ENCODE measurements at places on chromosomes 1 and 21.

GRCh38 chr1:171566467-171566866 is 55.6 kb upstream of the MYOCOS start:
- DNase-seq: no peak

GRCh38 chr1:50481142-50481736 is 58.0 kb upstream of the DMRTA2 start:
- DNase-seq: no peak

GRCh38 chr1:58941471-58942289 is 157.8 kb upstream of the JUN start:
- no peak for DNase-seq

- DNase-seq: no peak
Measured at GRCh38 chr21:38488640-38489270, 9.5 kb downstream of the ERG start.

DNA sequence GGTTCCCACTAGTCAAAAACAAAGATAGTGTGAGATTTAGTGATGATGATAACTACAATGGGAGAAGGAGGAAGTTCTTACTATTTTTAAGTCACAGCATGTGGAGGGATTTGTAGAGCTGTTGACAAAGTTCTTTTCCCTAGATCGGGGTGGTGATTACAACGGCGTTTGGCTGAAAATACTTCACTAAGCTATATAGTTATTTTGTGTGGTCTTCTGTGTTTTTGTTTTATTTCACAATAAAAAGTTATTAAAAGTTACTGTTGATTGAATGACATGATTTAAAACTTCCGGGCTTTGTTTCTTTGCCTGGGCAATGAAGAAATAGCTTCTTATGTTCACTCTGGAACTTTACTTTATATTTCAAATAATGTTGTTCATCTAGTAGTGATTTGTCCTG is 47.3 kb upstream of the SSX2IP start:
- DNase-seq: no peak

DNA sequence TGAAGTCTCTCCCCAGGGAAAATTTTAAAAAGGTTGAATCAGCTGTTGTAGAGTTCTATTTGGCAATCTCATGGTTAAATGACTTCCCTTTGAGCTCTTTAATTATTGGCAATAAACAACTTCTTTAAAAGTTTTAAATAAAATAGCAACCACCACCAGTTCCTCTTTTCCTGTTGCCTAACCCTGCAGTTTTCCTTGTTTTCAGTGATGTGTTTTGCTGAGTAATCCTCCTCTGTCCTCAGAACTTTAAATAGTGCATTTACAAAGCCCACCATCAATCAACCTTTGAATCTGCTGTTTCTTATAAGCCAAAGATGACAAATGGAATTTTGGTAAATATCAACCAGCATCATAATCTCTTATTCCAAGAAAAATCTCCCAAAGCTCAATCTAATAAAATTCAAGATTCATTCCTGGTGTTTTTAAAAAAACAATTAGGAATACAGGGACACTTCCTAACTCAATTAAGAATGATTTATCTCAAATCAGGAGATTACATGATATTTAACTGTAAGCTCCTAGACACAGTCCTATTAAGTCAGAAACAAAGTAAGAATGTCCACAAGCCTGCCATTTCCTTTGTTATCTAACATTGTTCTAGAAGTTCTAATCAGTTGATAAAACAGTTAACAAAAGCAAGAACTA is 14.8 kb downstream of the AVPR1B start:
- no peak for DNase-seq

GRCh38 chr1:172585348-172585747 is 52.4 kb downstream of the SUCO start:
- no peak for DNase-seq

GRCh38 chr1:149937759-149938158 is 1.1 kb upstream of the MTMR11 start:
- no peak for DNase-seq

- no peak for DNase-seq
Measured at GRCh38 chr1:174060090-174060489, 37.9 kb upstream of the RC3H1 start.

DNA sequence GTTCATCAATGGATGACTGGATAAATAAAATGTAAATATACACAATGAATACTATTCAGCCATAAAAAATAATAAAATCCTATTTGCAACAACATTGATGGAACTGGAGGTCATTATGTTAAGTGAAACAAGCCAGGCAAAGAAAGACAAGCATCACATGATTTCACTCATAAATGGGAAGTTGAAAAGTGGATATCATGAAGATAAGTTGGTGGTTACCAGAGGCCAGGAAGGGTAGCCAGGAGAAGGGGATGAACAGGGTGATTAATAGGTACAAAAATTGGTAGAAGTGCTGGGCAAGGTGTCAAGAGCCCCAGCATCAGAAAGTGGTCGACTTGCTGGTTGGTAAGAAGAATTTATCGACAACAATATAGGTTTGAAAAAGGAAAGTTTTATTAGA is 1.3 kb upstream of the PARK7 start:
- DNase-seq: no peak

DNA sequence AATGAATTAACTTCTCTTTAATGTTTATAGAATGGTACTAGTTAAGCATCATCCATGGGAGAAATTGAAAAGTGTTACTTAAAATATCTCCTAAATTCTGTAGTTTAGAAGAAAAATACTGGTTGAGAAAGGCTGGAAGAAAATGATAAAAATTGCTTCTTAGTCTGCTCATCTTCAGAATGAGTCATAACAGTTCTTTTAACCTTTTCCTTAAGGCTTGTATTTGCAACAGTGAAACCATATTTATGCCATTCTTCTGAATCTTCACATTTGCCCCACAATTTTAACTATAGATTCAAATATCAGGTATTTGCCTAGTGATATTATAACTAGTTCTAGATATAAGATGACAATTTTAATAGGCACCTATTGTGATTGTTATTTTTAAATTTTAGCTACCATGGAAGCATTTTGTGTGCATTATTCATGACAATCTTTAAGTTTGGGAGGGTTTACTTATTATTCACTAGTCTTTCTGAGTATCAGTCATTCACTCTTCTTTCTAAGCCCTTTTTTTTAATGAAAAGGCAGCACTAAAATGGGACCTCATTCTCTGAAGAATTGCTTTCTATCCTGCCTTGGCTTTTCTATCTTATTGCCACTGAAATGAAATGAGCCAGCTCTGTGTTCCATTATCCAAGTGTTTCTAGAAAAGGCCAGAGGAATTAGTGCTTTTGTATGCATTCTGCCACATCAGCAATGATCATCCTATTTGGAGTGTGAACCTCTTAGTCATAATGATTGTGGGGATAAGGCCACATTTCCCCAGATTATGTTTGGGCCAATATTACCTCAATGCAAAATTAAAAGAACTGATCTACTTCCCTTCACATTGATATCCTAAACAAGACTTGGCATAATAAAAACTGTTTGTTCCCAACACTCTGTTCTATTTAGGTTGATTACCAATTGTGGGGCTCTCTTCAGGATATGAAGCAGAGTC is 58.4 kb downstream of the SAMSN1 start:
- DNase-seq: no peak

- no peak for DNase-seq
Measured at GRCh38 chr1:100152271-100152670, 19.3 kb downstream of the TRMT13 start.

DNA sequence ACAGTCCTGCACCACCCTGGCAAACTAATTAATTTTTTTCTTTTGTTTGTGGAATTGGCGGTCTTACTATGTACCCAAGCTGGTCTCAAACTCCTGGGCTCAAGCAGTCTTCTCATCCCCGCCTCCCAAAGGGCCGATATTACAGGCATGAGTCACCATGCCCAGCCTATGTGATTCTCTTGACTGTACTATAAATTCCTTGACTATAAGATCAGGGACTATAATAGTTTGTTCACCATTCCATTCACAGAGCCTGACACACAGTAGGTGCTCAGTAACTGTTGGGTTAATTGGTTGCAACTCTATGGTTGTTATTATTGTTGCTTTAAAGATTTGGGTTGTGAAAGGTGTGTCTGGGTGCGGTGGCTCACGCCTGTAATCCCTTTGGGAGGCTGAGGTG is 17.2 kb downstream of the DAP3 start:
- DNase-seq: no peak

DNA sequence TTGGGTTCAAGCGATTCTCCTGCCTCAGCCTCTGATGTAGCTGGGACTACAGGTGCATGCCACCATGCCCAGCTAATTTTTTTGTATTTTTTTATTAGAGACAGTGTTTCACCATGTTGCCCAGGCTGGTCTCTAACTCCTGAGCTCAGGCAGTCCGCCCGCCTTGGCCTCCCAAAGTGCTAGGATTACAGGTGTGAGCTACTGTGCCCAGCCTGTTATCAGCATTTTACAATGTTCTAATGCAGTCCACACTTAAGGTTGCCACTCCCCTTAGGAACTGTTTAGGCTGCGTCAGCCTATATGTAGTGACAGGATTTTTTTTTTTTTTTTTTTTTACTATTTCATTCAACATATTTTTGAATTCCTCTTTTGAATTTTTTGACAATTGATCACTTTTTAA is 30.2 kb downstream of the AGPAT3 start:
- DNase-seq: no peak

- DNase-seq: no peak
Measured at GRCh38 chr1:36352910-36353878, 29.7 kb upstream of the EVA1B start.

- no peak for DNase-seq
Measured at GRCh38 chr1:74396933-74397332, 115.5 kb downstream of the LRRC53 start.

DNA sequence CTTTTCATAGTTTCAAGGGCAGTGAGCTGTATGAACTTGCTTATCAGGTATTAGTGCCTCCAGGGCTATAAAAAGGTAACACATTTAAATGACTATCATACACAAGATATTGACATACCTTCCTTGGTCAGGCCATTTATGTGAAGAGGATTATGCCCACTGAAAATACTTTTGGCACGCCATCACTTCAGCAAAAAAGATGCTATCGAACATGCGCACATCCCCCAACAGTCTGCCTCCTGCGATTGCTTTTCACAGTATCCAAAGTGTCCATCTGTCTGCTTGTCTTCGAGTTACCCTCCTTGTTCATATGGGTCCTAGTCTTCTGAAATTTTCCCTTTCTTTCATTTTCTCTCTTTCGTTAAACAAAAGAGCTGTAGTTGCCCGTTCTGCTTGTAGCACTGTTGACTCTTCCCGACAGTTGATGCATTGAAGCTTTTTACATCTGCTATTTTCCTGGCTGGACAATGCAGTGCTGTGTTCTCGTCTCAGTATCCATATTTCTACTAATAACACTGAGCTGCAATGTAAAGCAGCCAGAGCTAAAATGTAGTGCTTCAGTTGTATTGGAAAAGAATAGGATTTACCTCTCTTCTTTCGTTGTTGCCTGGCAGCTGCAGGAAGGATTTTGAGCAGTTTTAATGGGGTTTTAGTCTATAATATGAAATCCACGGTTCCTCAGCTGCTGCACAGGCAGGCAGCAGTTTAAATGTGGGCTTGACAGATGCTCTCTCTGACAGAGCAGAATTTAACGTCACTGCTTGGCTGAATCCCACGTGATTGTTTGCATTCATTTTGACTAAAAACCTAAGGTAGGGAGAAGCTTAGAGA is at the start of gene B3GALT2:
TSS of gene B3GALT2 (minus strand) at position 713 of the 831 bp plus-strand sequence. CDS start 5,051 bp downstream, outside the sequence.
- no peak for DNase-seq

DNA sequence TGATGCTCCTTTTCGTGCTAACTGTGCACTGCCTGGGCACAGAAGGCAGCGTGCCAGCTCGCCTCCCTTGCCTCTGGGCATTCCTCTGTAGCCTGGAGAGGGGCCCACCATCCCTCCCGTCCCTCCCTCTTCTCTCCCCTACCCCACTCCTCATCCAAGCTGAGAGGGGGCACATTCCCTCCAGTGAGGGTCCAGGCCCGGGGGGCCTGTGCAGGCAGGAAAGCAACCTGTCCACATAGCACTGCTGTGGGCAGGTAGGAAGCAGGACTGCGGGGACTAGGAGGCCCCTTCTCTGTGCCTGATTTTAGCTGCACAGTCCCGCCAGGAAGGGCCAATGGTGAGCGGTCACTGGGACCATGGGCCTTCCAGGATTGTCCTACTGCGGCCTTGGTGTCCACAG is 10.3 kb upstream of the PKNOX1 start:
- no peak for DNase-seq

GRCh38 chr1:178134061-178134460 is 40.2 kb downstream of the RASAL2 start:
- no peak for DNase-seq

- DNase-seq: no peak
Measured at GRCh38 chr1:223500560-223501425, 107.6 kb downstream of the CCDC185 start.

GRCh38 chr1:16478091-16478490 is 36.0 kb downstream of the RNU1-1 start:
- DNase-seq: no peak

- no peak for DNase-seq
Measured at GRCh38 chr1:112406771-112407170, 10.8 kb downstream of the CTTNBP2NL start.

- DNase-seq: no peak
Measured at GRCh38 chr21:36183144-36183795, 26.6 kb downstream of the DOP1B start.

DNA sequence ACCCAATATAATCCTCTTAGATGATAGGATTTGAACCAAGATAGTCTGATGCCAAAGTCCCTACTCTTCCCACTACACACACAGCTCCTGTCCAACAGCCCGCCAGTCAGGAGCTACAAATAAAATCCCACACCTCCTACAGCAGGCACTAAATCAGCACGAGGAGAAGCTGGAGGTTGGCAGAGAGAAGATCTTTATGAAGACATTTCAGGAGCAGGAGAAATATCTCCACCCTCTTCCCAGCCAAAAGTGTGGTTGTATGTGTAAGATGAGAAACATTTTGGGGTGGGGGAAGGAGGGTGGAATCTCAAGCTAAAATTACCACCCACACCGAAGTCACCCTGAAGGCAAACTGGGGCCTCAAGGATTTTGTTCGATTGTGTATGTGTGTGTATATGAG is 54.5 kb downstream of the PLXNA2 start:
- DNase-seq: no peak

GRCh38 chr1:46595127-46595526 is 8.9 kb downstream of the MKNK1 start:
- no peak for DNase-seq

DNA sequence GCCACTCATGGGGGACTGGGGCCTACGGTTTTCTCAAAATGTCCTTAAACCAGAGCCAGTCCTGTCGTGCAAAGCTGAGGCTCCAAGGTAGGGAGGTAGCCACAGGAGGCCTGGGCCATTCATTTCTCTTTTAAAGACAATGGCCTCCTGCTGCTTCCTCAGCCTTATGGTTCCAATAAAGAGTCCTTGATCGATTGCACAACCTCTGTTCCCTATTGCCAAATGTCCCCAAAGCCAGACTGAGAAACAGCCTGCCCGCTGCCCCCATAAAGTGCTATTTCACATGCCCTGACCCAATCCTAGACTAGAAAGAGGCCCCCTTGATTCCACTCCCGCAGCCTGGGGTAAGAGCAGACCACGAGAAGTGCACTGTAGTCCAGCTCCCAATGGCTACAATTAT is 166.7 kb downstream of the CLIC6 start:
- DNase-seq: no peak

Measured in hematopoietic multipotent progenitor cell treated with erythropoietin and hydrocortisone succinate and interleukin-3 and kit ligand, for 15 days (in vitro differentiated cells).